Stimulated activated CD4-positive, alpha-beta T cell treated with anti-CD3 and anti-CD28 coated beads, Interleukin-1b, Interleukin-23, amount 100 ng/mL, for 1 hour (primary cell): ENCODE measurements at places on chromosomes 5 and 9.

DNA sequence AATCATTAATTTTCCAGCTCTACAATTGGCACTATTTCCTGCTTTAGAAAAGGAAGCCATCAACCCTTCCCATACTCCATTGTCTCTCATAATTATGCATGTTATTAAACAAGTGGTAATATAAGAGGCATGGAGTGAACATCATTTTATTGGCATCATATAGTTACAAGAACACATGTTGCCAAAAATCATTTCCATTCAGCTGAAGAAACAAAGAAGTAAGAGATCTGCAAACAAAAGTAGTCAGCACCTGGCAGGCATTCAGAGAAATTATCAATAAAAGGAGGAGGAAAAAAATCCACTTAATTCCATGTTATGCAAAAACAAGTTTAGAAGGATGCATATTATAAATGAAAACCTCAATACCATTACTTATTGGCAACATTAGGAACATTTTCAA, 1208.2 kb upstream of the C9orf72 start:
- no peak for DNase-seq

GRCh38 chr5:153896117-153896516, 142.6 kb downstream of the FAM114A2 start:
- no peak for DNase-seq

DNA sequence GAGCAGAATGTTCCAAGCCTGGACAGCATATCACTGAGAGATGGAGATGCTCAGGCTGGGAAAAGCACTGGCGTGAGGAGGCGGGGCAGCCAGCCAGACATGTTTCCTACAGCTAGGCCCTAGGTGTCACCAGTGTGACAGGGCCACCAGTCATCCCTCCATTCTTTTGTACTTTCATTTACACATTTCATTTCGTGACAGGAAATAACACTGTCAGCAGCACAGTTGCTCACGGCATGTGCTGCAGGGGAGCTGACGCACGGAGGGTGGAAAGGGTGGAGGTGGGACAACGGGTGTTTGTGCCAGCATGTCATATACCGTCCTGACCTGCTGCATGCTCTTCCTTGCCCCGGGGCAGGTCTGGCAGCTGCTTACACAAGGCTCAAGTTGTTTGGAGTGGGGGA, 14.8 kb upstream of the CEMIP2 start:
- peak; percentile 53 for DNase-seq

GRCh38 chr9:124574534-124575375, 67.6 kb upstream of the NR5A1 start:
- DNase-seq: no peak

DNA sequence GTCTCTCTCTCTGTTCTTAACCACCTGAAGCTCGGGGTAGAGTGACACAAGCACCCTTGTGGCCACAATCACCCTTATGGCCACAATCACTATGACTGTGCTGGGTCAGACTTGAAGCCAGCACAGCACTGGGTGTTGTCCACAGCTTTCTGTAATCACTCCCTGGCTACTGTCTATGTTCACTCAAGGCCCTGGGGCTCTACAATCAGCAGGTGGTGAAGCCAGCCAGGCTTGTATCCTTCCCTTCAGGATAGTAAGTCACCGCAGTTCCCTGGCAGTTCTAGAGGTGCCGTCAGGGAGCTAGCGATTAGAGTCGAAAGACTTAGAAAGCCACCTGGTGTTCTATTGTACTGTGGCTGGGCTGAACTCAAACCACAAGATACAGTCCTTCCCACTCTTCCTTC, 44.2 kb downstream of the GDA start:
- no peak for DNase-seq

DNA sequence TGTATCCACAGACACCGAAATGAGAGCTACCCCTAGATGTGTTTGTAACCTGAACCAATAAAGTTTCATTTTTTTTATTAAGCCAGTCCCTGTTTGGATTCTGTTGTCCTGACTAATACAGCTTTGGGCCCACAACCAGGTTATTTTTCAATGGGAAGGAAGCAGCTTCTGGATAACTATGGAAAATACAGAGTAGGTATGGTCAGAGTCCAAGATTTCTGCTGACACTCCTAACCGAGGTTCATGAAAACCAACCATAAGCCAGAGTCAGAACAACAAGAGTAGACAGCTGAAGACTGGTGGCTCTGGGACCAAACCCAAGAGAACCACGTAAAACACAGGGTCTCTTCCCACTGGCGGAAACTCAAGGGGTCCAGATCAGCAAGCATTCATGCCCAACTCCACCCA, 10.8 kb downstream of the KLF9 start:
- DNase-seq: no peak

DNA sequence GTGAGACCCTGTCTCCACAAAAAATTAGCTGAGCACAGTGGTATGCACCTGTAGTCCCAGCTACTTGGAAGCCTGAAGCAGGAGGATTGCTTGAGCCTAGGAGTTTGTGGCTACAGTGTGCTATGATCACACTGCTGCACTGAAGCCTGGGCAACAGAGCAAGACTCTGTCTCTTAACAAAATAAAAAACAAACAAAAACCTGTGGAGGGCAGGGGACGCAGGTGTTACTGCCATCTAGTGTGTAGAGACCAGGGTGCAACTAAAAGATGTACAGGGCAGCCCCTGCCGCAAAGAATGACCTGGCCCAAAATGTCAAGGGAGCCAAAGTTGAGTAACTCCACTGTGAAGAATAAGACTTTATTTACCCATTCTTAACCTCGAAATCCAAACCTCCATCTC, 27.1 kb downstream of the ASPN start:
- DNase-seq: no peak

DNA sequence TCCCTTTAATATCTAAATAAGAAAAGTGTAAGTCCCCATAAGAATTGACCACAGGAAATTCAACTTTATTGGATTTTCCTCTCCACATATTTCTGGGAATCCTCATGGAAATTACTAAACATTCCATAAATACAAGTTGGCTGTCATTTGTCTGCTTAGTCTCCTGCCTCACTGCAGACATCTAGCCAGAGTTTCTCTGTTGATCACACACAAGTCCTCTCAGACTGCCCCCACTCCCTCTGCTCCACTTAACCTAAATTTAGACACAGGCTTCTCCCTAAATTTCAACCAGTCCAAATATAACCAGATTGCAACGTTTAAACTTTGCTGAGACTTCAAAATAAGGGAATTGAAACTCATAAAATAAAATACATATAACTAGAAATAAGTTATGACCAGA, 982.1 kb downstream of the DTWD2 start:
- no peak for DNase-seq

DNA sequence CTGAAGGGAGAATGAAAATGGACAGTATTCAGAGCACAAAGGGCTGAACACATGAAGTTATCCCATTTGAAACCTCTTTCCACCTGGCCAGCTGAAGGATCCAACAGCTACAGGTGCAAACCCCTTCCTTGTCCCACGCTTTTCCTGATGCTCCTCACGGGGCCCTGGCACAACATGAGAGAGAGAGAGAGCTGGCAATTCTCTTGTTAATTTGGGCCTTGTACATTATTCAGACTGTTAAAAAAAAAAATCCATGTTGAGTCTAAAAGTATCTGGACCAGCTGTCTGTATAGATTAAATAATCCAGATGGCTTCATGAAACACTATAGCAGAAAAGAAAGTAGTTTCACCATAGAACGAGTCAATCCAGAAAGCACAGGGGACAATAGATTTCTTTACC, 74.1 kb downstream of the HMHB1 start:
- DNase-seq: no peak

- no peak for DNase-seq
Measured at GRCh38 chr5:106940301-106940846, 730.4 kb downstream of the EFNA5 start.

DNA sequence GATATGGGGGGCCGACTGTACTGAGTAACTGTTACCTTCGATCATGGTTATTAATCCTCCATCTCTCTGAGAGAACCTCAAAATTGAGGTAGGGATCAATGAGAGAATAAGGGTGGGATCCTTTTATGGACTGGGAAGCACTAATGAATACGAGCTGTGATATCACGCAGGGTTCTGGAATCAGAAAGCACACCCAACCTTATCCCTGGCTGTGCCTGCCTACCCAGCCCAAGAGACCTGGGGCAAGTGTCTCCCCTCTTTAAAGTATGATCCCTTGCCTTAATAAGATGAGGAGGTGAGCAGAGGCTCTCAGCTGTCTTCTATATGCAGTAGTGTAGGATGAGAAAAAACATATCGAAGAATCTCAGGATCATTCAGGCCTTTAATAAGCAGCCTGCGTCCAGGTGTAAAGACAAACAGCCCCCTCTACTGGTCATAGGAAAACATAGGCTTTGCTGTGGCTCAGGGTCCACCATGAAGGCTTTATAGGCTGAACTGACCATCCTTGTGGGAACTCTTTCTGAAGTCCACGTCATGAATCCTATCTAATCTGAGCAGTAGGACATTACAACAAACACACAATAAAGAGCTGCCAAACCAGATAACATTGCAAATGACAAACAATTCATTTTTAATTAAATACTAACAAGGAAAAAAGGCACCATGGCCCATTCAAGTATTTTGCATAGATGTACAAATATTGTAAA, 16.8 kb downstream of the NIPAL4 start:
- DNase-seq: no peak

GRCh38 chr5:82393951-82394350, 115.8 kb upstream of the RPS23 start:
- no peak for DNase-seq

GRCh38 chr5:132460846-132461568, 29.6 kb downstream of the IRF1 start:
- no peak for DNase-seq

- no peak for DNase-seq
Measured at GRCh38 chr5:122727112-122727541, 47.8 kb upstream of the SNX2 start.

DNA sequence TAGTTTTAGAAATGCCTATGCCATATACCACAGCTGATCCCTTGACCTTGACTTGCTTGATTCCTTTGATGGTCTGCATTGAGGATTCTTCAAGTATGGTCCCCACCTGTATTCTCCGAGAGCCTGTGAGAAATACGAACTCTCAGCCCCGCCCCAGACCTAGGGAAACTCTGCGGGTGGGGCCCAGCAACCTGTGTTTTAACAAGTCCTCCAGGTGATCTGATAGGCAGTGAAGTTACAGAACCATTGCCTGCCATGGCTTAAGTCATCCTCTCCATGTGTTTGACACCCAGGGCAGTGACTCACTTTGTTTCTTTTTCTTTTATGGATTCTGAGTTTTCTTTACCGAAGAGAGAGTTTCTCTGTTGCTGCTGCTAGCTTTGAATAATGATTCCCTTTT, 18.5 kb downstream of the FRMPD1 start:
- DNase-seq: no peak

DNA sequence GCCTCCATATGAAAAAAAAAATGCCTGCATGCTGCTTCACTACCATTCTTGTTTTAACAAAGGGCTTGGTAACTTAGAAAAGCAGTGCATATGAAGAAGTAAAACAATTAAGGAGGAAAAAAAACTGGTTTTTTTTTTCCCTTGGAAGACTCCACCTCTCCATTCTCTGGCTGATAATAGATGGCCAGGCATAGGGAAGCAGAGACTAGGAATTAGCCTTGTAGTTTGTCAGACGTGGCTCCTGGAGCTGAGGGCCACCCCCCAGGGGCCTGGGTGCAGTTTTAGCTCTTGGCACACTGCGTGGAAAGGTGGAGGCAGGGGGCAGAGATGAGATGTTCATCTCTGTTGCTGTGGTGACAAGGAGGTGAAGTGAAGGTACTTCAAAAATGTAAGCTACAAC, 42.7 kb downstream of the WDR36 start:
- no peak for DNase-seq

DNA sequence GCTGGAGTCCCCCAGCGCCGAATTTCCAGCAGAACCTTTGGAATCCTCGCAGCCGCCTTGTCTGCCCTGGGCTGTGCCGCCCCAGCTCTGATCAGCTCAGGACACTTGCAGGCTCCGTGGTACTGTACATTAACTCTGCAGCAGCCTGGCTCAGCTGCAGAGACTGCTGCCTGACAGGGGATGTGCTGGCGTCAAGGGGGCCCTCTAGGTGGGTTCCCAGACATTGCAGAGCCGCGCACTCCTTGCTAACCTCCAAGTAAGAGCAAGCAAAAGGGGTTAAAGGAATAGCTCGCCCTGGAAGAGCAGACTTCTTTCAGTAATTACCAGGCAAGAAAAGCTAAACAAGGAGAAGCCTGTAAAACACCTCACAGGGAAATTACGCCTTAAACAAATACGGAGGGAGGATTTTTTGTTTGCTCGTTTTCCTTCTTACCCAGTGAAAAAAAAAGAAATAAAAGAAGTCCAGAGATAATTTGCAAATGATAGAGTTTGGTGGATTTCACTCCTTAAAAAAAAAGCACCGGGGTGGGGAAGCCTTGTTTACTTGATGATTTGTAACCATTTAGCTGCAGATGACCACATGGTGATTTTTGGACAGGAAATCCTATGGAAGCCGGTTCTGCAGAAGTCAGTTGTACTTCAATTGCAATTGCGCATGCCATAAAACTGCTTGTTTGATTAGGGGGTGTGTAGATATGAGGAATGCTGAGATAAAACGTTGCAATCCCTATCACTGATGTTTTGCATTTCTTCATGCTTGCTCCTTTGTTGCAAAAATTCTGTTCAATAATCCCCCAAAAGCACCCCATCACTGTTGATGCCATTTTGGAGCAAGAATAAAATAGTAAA, 305.8 kb downstream of the PDE4D start:
- DNase-seq: no peak

- DNase-seq: no peak
Measured at GRCh38 chr5:10145923-10146401, 103.7 kb downstream of the ATPSCKMT start.

GRCh38 chr9:87886933-87887505, 4.3 kb downstream of the SPATA31E1 start:
- no peak for DNase-seq

DNA sequence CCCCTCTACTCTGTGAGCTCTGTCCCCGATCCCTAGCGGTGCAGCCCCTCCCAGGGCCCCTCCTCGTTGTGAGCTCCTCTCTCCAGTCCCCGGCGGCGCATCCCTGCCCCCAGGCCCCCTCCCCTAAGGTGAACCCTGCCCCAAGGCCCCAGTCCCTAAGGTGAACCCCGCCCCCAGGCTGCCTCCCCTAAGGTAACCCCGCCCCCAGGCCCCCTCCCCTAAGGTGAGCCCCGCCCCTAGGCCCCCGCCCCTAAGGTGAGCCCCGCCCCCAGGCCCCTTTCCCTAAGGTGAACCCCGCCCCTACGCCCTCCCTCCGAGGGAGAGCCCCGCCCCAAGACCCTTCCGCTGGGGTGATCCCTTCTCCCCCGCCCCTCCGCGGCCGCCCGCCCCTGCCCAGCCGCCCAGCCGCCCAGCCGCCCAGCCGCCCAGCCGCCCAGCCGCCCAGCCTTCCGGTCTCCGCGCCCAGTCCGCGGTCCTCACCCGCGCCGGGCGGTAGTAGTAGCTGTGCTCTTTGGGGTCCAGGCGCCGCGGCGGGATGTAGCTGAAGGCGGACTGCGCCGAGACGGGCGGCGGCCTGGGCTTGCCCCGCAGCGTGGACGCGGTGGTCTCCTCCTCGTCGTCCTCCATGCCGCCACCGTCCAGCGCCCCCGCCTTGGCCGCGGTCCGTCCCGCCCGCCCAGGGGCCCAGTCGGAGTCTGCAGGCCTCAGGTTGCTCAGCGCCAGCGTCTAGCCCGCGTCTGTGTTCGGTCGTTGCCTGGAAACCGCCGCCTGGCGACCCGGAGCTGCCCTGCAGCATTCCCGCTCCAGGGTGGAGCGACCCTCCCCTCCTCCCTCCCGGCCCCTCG, at the start of gene CFAP90:
CFAP90 (minus strand) TSS at position 739 of the 845 bp plus-strand sequence; CDS start at position 627, 112 bp downstream.
- no peak for DNase-seq

GRCh38 chr5:72040513-72040912, 66.8 kb upstream of the MAP1B start:
- no peak for DNase-seq

- DNase-seq: no peak
Measured at GRCh38 chr9:135704483-135704882, 2.5 kb downstream of the KCNT1 start.

- DNase-seq: no peak
Measured at GRCh38 chr5:17436350-17436749, 61.7 kb upstream of the TAF11L2 start.
